CD8-positive, alpha-beta memory T cell (primary cell): ENCODE measurements at places on chromosomes 7 and 10.
A peak's percentile ranks its signal among the peaks of the same experiment; 100 is the strongest.

- no peak for DNase-seq
Observed at GRCh38 chr10:70442332-70442988, 979 bp upstream of the NODAL start.

GRCh38 chr7:39855325-39855674, 94.8 kb upstream of the CDK13 start:
- no peak for DNase-seq

DNA sequence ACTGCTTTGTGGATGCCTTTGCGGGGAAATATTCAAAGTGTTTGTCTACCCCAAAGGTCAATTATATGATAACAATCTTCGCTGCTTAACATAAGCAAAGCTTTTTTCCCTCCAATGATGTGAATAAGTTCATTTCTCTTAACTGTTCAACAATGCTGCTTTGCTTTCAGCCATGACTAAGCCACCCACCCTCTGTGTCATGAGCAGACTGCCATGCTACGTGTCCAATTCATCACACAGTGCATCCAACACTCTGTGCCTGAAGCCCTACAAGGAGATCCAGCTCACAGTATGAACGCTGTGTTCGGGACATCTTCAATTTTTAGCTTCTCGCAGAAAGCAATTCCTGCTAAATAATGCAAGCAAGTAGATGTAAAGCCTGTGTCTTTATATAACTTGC, 5.7 kb upstream of the TAS2R40 start:
- DNase-seq = no peak

- DNase-seq = no peak
Observed at GRCh38 chr7:1192171-1192676, 32.2 kb upstream of the ZFAND2A start.

GRCh38 chr7:139495580-139496125, 12.2 kb upstream of the KLRG2 start:
- no peak for DNase-seq

DNA sequence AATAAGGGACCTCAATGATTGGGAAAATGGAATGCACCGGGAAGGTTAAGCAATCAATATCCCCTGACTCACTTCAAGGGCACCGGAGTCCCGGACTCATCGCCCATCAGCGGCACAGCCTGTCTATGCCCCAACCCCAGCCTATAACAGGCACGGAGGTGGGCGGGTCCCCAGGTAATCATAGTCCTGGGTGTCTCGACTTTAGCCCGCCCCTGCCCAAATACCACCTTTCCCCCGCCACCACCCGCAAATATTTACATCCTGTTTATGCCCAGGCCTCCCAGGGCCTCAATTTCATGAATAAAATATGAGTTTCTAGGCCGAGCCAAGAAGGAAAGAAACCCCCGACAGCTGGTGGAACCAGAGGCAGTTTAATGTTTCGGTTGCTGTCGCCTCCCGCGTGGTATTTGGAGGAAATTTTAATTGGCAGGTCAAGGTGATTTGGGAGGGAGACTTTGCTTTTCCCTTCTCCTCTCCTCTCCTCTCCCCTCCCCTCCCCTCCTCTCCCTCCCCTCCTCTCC, 15.6 kb upstream of the RFC2 start:
- DNase-seq = peak; percentile 50

GRCh38 chr10:96700374-96701099, 19.8 kb downstream of the PIK3AP1 start:
- DNase-seq = no peak

DNA sequence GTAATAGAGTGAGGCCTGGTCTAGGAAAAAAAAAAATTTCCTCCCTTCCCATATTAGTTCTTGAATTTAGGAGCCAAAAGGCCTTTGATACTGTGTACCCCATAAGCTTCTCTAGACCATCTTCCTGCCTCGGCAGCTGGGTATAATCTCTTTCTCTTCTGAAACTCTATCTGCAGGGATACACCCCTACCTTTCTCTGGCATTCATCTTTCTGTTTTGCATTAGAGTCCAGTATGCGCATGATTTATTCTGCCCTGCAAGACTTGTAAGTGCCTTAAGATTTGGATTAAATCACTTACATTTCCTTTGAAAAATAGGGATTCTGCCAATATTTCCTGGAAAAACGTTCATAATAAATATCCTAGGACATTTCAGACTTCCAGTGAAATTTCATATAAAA, 431.2 kb downstream of the PLXDC2 start:
- DNase-seq = no peak

DNA sequence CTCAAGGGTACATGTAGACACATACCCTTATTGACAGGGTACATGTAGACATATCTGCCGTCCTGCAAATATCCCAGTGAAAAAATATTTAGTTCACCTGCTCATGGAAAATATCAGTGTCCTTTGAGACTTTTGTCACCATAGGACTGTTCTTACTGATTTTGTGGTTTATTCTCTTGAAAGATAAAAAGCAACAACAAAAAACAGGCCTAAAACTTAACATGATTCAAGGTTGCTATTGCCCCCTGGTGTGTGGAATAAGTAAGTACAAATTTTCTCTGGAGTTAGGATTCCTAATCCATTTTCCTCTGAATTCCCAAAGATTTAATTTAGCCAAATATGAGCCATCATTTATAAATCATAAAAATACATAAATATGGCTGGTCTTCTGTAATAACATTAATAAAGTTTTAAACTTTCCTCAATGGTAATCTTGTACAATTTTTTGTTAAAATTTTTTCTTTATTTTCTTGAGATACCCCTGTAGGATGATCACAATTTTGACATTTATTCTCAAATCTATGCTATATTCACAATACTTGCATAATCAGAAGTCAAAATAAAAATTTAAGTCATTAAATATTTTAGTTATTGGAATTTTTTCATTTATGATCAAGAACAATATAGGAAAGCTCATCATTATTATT, 741.4 kb upstream of the POT1 start:
- no peak for DNase-seq

GRCh38 chr10:11387551-11388222, 223.8 kb downstream of the USP6NL start:
- DNase-seq = no peak

- DNase-seq = no peak
Observed at GRCh38 chr7:117200786-117201458, 121.9 kb downstream of the WNT2 start.

DNA sequence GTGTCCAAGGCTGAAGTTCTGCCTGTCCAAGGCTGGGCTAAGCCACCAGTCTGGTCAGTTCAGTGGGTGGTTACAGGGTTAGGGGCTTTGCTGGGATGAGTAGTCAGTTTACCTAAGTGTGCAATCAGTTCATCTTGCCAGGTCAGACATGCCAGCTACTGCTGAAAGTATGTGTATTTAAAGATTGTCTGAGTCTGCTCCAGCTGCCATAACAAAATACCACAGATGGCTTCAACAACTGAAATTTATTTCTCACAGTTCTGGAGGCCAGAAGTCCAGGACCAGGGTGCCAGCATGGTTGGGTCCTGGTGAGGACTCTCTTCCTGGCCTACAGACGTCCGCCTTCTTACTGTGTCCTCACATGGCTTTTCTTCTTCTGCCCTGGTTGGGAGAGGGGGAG, 52.4 kb upstream of the TNS3 start:
- DNase-seq = no peak

DNA sequence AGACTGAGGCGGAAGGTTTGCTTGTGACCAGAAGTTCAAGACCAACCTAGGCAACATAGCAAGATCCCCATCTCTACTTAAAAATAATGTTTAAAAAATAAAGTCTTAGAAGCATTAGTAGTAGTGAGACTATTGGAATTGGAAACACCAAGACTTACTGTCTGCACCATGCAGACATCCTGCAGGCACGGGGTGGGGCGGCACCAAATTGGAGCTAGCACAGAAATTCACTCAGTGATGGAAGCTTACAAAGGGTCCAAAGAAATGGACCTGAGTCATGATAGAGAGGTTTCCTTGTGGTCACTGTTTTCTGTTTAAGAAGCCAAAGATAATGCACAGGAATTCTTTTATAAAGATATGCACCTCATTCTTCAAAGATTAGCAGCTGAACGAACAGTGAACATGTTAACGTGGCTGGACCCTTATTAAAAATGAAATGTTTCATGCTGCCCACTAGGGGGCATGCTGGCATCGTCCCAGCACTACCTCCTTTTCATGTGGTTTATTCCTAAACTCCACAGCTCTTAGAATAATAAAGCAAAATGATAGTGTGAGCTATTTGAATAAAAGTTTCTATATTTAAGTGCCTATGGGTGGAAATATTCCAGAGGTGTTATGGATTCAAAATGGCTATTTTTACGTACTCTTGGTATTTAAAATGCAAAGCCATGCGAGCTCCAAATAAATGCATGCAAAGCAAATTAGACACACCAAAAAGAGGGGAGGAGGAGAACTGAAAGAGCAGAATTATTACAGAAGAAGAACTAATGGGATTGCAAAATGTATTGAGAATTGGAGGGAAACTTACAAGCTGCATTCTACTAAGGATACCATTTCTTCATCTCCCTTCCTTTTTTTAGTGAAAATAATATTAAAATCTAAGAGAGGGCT, 28.6 kb downstream of the PDSS1 start:
- DNase-seq = peak; percentile 47

DNA sequence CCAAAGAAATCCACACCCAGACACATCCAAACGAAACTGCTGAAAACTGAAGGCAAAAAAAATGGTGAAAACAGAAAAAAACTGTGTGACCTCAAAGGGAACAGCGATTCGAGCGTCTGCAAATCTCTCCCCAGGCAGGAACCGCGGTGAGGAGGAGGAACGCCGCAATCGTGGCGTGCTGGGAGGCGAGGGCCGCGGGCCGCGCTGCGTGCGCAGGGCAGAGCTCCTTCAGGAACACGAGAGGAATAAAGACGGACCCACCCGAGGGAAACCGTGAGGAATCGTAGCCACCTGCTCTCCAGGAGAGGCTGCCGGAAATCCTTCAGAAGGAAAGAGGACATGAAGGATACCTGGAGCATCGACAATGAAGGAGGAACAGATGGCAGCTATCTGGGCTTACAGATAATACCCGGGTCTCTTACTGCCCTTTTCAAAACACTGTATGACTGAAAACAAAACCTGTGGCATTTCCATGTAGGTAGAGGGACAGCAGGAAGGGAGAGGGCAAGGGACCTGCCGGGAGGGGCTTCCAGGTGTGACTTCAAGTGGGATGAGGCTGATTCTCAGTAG, 266.0 kb downstream of the MAD1L1 start:
- no peak for DNase-seq

- DNase-seq = no peak
Observed at GRCh38 chr10:49512121-49512809, 26.7 kb downstream of the ERCC6 start.

DNA sequence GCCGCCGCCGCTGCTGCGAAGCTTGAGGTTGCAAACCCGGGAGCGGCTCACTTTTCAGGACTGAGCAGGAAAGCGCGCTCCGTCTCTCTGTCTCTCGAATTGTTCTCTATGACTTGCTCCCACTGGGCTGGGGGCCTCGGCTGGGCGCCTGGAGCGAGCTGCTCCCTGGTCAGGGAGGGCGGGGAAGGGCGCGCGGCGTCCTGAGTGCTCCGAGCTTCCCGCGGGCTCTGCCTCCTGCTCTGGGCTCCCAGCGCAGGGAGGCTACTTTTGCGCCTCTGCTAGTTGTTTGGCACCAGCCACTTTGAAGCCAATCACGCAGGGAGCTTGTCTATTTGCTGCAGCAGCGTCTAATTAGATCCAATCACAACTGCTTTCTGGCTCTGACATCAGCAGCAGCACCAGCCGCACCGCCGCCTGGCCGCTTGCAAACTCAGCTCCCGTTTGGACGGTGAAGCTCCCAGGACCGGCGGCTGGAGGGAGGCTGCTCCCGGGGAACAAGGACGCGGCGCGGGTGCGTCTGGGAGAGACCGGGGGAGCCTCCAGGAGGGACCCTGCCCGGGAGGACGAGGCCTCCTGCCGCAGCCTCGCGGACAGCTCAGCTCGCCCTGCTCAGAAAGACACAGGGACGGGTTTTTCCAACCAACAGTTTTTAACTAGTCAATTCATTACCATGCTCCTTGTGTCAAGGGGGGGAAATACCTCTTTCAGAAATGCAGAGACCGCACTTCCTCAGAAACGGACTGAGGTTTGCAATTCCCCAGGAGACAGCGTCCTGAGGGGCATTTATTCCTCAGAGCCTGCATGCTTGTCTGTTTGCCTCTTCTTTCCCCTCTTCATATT, at the start of gene ADARB2:
Gene ADARB2 (minus strand): TSS at position 304 of the 840 bp plus-strand sequence.
- DNase-seq = no peak

- peak; percentile 18 for DNase-seq
Observed at GRCh38 chr10:69757553-69758309, 44.0 kb upstream of the COL13A1 start.

- DNase-seq = no peak
Observed at GRCh38 chr7:88185650-88186049, 34.2 kb downstream of the SRI start.

- no peak for DNase-seq
Observed at GRCh38 chr7:116195451-116195850, 14.9 kb upstream of the TES start.

- no peak for DNase-seq
Observed at GRCh38 chr10:3784510-3785250, at the start of gene KLF6. Gene KLF6, minus strand, starts transcription at chr10:3785209. Its CDS starts 195 bp downstream, at chr10:3785014.

DNA sequence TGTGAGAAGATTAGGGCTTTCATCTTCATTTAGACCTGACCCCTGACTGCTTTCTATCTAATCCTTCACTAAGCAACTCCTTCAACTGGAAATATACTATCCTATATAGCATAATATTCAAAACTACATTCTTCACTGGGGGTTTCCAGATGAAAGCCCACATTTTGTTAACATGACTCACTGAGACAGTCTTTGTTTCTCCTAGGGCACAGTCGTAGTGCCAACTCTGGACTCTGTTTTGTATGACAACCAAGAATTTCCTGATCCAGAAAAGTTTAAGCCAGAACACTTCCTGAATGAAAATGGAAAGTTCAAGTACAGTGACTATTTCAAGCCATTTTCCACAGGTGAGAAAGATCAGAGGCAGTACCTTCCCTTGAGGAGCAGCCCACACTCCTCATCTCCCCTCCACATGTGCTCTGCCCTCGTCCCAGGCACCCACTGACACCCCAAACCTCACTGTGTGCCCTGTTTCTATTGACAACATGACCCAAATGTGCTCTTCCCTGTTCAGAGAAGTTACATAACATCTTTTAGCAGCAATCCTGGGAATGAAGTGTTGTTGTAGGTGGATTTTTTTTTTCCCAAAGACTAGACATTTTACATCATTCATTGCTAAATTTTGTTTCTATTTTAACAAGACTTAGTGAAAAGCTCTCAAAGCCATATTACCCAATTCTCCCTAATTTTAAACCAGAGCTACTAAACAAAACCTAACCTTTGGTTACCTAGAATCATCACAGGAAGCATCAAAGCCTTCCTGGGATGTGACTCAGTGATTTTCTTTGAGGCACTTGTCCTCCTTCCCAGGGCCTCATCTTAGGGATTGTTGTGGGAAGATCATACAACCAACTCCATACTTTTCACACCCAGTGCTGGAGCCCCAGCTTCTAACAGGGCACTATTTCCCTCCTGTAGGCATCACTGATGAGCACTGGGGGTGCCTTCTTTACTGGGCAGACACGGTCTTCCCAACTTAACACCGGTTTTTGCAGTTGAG, 10.7 kb downstream of the CYP2E1 start:
- DNase-seq = no peak
